ENCODE measurements at places on chromosomes 4 and X.

DNA sequence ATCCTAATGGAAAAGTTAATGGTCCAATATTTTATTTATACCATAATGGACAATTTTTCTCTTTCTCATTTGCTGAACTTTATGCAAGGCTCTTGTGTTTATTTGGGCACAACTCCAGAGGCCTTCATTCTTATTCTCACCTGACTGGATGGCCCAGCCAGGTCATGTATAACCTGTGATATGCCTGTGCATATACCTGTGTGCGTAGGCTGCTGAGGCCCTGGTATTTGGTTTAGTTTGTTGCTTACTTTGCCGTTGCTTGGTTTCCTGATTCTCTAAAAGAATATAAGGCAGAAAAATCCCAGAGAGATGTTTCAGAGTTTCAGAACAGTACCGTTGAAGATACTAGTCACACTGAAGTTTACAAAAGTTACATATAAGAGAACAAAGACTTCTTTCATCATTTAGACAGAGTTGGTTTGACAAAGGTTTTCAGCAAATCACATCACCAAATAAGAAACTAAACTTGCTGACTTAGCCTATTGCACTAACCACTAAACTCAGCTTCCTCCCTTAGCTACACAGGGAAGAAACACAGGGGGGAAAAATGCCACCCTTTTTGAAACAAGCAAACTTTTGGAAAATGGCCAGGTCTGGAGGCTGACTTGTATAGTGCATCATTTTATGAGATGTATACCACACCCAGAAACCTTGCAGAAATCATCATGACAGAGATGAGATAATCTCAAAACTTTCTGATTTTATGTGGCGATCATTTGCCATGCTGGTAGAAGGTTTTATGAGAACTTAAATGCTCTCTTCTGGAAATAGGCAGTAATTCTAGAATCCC, 248.5 kb downstream of the GRIA3 start:
- no peak for ATAC-seq

GRCh38 chrX:54044877-54045338, 635 bp upstream of the PHF8 start:
- peak; percentile 0 for ATAC-seq

DNA sequence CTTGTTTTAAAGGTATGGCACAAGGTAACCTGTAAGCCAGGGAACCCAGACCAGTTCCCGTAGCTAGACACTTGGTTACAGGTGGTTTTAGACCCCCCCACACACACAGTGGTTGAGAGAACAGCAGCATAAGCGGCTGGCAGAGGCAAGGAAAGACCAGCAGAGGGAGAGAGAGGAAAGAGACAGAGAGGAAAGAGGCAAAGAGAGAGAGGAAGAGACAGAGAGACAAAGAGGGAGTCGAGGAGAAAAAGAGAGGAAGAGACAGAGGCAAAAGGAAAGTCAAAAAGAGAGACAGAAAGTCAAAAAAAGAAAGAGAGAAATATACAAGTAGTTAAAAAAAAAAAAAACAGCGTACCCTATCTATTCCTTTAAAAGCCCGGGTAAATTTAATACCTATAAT, 19.5 kb upstream of the PCSK1N start:
- ATAC-seq = no peak

GRCh38 chrX:94366616-94367015, 692.6 kb downstream of the FAM133A start:
- no peak for ATAC-seq

GRCh38 chrX:619812-620531, 10.6 kb upstream of the SHOX start:
- no peak for ATAC-seq

- no peak for ATAC-seq
Measured at GRCh38 chrX:34638116-34638515, 19.0 kb downstream of the TMEM47 start.

DNA sequence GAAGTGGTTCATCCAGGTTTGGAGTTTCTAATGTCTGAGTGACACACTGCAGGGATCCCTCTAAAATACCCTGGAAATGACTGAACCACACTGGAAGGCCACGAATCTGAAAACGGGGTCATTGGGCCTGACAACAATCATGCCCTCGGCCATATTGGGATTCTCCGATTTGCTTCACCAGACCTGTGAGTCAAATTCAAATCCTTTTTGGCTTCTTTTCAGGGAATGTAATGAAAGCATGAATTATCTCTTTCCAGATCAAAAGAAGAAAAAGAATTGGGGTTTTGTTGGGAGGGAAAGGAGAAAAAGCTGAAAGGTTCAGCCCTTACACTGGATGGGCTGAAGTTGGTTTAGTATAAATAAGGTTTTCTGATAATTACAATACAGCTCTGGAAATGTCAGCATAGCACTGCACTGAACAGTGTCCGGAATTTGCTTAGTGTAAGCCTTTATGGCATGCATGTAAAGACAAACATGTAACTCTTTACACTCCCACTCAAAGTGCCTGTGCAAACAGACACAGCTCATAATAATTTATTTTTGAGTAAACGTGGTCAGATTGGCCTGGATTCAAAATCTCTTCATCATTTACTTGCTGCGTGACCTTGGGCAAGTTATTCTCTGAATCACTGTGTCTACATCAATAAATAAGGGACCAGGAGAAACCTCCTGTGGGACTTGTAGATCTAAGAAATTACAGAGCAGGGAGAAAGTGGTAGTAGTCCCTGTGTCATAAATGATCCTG, 21.4 kb downstream of the CT47C1 start:
- ATAC-seq = no peak

GRCh38 chr4:165765053-165765452, 108.0 kb upstream of the TLL1 start:
- no peak for ATAC-seq

DNA sequence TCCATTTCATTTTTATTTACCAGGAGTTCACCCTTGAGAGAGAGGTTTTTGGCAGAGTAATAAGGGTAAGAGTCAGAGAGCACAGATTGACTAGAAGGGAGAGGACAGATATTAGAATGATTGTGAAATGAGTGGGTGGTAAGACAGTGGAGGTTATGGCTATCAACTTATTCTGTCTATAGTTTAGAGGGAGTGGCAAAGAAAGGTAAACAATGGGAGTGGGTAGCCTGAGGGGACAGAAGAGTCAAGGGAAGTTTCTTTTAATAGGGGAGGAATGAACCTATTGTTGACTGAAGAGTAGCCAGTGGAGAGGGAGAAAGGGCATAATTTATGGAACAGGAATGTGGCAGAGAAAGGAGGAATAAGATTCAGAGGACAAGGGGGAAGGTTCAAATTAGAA, 186.5 kb upstream of the NRK start:
- ATAC-seq = no peak

GRCh38 chr4:177239477-177239876, 70.2 kb upstream of the NEIL3 start:
- ATAC-seq = no peak

DNA sequence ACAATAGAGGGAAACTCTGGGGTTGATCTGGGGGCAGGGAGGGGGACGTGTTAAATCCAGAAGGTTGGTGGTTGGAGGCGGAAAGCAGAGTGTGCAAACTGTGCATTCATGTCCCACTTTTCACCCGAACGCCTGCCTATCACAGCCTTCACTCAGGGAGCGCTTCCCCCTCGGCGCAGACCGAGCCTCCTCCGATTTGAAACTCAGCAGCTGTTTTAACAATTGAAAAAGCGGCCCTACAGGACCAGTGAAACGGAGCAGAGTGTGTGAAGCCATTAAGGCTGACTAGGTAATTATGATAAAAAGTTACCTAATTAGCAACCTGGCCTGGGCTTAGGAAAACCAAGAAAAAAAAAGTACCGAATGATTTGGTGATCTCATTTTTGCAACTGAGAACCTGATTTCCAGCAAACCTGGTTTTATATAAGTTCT, 685 bp upstream of the NDNF start:
- no peak for ATAC-seq

DNA sequence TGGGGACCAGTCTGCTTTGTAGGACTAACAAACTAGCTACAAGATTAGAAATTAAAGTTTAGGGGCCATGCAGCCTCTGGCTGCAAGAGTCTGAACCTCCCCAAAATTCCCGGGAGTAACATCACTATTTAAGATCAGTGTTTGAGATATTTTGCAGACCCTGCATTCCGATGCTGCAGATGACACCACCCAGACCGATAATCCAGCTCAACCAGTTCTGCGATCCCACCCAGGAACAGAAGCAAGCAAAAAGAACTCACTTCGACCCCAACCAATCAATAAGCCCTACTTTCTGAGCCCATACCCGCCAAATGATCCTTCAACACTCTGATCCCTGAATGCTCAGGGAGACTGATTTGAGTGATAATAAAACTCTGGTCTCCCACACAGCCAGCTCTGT, 877.8 kb downstream of the FAT4 start:
- ATAC-seq = no peak

- ATAC-seq = no peak
Measured at GRCh38 chr4:118942465-118942864, 53.8 kb downstream of the SYNPO2 start.

- ATAC-seq = no peak
Measured at GRCh38 chr4:19807505-19807904, 444.2 kb upstream of the SLIT2 start.

DNA sequence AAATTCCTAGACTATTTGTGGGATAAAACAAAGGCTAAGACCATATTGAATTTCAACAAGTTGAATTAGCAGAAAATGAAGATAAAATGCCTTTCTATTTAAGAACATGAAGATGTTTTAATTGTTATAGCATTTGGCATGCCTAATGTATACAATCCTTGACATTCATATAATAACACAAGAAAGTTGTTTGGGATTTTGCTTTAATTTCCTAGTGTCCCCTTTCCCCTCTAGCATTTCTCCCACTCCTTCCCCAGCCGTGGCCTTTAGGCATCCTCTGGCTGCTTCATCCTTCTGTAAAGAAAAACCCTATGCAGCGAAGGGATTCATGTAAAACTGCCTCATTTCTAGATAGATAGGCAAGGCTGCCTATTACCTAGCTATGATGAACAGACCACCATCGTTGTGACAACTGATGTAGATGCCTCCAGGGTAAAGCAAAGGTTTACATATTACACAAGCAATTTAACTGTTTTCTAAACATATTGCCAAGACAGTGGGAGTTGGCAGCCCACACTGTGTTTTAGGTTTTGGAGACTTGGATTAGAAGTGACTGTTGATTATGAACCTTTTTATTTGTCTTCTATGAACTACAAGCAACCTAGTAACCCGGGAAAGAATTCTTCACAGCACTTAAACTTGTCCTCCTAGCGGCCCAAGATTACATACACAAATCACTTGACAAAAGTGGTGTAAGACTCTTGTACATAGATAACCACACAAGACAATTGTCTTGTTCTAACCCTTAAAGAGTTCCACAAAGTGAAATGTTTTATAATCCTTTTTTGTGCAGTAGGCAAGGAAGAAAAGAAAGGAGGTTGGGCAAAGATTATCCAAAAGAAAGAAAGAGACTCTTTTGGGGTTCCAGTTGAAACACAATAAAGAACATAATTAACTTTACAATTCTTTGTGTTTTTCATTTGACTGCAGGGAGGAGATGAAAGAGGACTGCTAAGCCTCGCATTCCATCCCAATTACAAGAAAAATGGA, 59.9 kb downstream of the HHIP start:
- ATAC-seq = no peak

DNA sequence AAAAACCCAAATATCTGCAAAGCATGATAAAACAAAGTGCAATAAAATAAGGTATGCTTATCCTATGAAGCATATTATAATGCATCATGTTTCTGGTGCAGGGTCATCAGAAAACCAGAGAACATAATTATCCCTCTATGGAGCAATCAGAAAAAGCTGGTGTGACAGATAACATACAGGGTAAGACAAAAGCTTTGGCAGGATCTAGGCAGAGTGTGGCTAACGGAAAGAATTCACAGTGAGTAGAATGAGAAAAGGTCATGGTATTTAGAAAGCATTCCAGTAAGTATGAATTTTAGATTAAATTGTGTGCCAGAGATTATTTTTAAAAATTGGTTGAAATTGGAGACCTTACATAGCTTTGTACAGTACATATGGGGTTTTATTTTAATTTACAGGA, 29.0 kb upstream of the UGT2B4 start:
- no peak for ATAC-seq

- no peak for ATAC-seq
Measured at GRCh38 chr4:2981256-2981819, 18.0 kb downstream of the GRK4 start.

DNA sequence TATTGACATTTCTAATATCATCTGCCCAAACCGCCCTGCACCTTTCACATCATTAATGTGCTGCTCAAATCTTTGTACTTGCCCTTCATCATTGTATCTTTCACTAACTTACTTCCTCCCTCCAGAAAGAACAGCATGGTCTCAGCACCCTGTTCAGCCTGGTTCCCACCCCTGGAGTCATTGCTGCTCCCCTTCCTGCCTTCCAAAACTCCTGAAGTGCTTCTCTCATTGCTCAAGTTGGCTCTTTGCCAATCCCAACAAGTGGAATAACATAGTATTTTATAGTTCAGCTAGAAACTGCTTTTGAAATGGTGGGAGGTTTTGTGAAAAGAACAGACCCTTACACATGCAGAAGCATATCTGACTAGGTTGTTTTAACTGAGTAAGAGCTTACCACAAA, 14.0 kb upstream of the TTC29 start:
- ATAC-seq = no peak

DNA sequence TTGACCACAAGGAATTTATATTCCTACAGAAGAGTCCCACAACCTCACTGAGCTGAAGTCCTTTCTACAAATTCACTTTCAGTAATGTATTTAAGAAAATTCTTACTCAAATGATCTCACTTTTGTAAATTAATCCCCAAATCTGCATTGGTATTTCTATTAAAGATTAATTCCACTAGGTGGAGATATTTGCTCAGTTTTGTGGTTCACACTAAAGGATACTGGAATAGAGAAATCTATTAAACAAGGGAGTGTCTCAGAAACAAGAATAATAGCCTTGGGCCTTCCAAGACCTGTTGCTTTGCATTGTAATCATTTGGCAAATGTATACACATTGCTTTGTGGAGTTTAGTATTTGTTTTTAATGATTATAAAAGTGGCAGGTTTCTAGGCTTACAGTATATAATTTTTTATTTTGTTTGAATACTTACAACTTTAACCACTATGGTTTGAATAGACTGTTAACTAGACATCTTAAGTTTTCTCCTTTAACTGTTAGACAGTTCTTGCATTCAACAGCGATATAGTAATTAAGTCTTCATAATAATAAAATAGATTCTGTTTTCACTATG, 25.9 kb downstream of the CFAP299 start:
- ATAC-seq = no peak

GRCh38 chr4:168636506-168637196, 139.8 kb downstream of the PALLD start:
- ATAC-seq = peak; percentile 38

DNA sequence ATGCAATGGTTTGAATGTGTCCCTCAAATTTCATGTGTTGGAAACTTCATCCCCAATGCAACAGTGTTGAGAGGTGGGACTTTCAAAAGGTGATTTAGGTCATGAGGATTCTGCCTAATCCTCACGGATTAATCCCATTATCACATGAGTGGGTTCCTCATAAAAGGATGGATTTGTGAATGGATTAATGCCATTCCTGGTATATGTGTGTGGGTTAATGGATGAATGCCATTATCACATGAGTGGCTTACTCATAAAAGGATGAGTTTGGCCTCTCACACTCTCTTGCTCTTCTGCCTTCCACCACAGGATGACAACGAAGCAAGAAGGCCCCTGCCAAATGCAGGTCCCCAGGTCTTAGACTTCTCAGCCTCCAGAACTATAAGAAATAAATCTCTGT, 30.5 kb upstream of the NEUROG2 start:
- no peak for ATAC-seq

- ATAC-seq = no peak
Measured at GRCh38 chr4:121980643-121981042, 28.8 kb upstream of the TRPC3 start.

Measured in gastroesophageal sphincter (tissue), 4 donors.